ENCODE measurements at places on chromosomes 2 and 18. TPM values are rescaled to one million over a fixed set of nuclear protein-coding genes. Genes with fewer than 3 reads are reported as not detected.
A peak's percentile ranks its signal among the peaks of the same experiment; 100 is the strongest.

DNA sequence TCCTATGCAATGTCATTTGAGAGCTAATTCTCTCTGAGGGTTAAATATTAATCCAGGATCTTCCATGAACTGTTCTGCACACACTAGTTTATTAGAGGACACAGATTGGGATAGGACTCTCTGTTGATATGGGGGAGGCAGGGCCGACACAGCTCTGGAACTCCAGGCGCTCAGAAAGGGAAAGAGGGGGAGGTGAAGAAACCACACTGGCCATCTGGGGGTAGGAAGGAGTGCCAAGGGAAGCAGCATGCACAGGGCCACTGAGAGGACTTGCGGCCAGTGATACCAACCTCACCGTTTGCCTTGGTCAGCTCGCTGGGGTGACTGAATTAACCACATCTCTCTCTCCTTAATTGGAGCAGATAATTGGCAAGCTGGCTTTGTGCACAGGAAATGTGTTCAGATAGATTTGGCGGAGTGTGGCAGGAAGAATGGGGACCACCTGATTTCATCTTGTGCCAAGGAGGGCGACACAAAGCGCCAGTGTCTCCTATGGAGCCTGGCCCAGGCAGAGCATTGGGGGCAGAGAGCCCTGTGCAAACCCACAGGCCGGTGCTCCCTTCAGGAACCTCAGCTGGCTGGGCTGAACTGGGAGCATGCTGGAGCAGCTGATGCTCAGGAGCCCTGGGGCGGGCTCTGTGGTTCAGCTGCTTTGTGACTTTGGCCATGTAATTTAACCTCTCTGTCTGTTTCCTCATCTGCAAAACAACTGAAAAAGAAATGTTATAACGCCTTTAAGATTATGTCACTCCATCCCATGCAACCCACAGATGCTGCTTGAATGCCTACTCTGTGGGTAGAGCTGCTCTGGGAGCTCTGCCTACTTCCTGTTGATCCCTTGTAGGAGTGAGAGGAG is 114.7 kb upstream of the STON1 start:
- no peak for DNase-seq

- DNase-seq, result no peak
Observed at GRCh38 chr2:143399631-143400069, 270.4 kb downstream of the ARHGAP15 start.

DNA sequence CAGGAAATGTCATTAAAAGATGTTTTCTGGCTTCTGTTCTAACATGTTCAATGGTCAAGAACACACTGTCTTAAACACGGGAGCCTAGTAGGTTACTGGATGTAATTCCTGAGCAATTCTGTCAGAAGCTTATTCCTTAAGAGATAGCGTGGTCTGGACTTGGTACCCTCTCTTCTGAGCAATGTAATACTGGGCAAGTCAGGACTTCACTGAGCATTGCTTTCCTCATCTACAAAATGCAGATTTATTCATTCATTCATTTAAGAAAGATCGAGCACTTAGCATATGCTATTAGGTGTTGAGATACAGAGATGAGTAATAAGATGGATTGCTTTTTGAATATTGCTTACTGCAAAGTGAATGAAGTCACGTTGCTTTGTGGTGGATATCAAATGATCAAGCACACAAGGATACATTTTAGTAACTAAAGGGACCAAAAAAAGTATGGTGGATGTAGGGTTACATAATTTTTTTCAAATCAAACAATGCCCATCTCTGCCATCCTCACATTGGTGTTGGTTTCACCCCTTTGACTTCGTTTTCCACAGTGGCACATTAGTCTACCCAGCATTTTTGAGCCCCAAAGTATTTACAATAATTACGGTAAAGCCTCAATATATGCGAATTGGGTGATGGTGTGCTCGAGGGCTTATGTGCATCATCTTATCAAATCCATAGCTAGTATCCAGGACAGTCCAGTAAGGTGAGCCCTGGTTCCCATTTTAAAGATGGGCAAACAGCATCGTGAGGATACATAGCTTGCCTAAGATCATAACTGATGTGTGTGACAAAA is 65.3 kb downstream of the ZC3H6 start:
- DNase-seq, result no peak

GRCh38 chr2:23351388-23352141 is 33.4 kb upstream of the KLHL29 start:
- peak; percentile 62 for DNase-seq

- DNase-seq, result no peak
Observed at GRCh38 chr18:78652001-78652545, 327.5 kb upstream of the SALL3 start.

- no peak for DNase-seq
Observed at GRCh38 chr18:61199171-61199848, 133.9 kb upstream of the CDH20 start.

KYNU gene
- 2.8 TPM for total RNA-seq

DNA sequence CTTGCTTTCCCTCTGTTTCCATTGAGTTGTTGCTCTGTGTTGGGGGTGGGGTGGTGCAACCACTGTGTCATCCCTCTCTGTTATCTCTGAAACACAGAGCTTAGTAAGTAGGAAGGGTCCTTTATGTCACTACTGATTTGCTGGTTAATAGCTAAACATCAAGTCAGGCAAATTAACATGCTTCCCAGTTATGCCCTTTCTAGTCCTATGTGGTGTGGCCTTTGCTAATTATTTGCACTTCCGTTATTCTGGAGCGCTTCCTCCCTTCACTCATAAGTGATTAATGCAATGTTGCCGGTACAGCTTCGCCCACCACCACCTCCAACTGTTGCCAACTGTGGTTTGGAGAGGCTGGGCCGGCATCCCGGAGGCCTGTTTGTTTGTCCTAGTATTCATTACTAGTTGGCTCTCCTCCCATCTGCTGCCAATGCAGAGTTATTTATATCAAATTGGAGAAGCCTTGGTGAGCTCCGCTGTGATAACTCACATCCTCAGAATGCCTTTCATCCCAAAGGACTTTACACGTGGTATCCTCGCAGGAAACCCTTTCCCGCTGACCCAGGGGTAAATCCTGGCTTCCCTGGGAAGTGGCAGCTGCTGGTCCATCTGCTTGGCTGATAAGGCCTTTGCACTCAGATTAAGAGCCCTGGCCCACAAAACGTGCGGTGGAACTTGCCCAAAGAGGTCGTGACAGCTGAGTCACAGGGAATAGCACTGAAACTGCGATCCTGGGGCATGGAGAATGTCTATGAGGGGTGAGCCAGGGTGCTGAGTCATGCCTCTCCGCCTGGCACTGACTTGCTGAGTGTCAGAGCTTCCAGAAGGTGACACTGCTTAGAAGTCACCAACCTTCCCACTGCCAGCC is 72.0 kb upstream of the ZCCHC2 start:
- no peak for DNase-seq

All from naive thymus-derived CD4-positive, alpha-beta T cell (primary cell).